IMR-90 (cell line): ENCODE measurements at places on chromosomes 1 and 21. TPM values are rescaled to one million over a fixed set of nuclear protein-coding genes. Genes with fewer than 3 reads are reported as not detected.

Gene ZBTB8OS
- total RNA-seq = 31.0 and 59.2 TPM in 2 replicates

DNA sequence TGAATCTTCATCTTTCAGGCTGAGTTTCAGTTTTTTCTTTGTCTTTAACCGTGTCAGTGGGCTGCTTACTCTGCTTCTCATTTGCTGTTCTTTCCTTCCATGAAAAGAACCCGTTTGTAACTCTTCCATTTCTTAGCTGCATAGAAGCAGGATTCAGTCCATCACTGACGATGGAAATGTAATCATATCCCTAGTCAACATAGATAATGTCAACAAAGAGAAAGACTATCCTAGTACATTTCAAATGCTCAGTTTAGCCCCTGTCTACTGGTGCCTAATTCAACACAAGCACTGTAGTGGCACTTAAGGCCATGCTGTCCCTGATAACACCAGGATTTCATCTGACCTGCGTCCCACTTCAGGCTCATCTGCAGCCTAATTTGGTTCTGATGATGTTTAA, 376 bp downstream of the GBP1 start:
- peak; percentile 16 for DNase-seq

GRCh38 chr1:204443260-204443619, 31.6 kb upstream of the PPP1R15B start:
- DNase-seq = no peak

- DNase-seq = peak; percentile 37
Measured at GRCh38 chr21:37565530-37566223, 199.1 kb downstream of the DYRK1A start.

DNA sequence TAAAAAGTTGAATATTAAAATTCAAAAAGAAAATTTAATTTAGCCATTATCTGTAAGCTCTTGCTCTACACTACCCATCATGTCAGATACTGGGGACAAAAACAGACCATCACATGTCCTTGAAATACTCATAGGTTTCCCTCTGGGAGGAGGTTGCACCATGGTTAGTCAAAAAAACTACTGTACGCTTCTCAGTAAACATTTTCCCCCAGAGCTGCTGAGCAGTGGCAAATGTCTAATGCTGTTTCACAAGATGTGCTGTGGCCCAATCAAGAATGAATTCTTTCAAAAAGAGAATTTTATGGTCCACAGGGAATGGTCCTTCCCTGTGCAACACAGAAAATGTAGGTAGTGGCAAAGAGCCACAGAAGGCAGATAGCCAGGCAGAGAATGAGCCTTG, 6.1 kb downstream of the SLC25A24 start:
- no peak for DNase-seq

GRCh38 chr1:167714098-167714438, 7.7 kb upstream of the MPZL1 start:
- DNase-seq = no peak

DNA sequence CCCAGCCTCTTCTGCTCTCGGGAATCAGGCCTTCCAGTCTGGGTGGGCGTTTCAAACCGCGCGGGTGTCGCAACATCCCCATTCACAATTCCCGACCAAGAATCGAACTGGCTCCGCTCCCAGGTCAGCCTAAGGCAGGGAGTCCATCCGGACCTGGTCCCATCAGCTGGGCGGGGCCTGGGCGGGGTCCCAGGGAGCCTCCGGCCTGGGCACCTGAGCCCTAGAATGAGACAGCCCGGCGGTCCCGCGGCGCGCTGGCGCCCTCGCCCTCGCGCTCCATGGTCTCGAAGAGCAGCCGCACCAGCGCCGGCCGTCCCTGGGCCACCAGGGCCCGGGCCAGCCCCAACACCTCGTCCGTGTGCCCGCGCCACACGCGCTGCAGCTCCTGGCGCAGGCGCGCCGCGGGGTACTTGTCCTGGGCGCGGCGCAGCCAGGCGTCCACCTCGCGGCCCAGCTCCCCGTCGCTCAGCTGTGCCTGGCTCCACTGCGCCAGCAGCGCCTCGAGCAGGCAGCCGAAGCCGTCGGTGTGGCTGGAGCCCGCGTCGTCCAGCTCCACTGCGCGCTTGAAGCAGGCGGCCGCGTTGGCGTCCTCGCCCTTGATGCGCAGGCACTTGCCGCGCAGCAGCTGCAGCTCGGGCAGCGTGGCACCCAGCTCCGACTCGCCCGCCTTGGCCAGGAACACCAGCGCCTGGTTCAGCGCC, 16.9 kb upstream of the PARS2 start:
- DNase-seq = no peak

- DNase-seq = no peak
Measured at GRCh38 chr1:203186446-203187303, at the start of gene CHI3L1. Gene CHI3L1, minus strand, starts transcription at chr1:203186704. Its CDS starts 81 bp downstream, at chr1:203186623.
